ENCODE measurements at places on chromosomes 2 and 18.

DNA sequence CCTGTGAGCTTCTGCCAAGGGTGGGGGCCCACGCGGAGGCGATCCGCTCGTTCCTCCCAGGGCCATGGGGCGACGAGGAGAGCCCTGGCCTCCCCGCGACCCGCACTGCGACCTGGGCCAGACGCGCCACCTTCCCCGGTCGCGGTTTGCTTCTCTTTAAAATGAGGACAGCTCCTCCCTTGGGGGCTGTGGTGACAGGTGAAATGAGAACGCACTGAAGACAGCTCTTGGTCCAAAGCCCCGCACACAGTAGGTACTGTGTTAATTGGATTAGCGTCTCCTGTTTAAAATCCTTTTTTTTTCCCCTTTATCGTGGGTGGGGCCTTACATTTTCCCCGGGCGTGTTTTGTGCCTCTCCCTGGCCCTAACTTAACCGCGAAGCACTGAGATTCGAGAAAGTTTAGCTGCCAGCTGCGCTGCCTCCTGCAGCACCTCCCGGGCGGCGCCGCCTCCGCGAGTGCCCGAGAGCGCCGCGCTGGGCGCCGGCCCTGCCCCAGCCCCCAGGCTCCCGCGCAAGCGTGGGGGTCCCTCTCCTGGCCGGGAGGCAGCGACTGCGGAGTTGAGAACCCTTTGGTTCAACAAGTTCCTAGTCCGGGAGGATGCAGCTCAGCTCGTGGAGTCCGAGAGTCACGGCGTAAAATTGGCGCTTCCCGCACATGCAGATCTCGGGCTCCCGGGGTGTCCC, 1.1 kb downstream of the HPCAL1 start:
- DNase-seq = no peak

DNA sequence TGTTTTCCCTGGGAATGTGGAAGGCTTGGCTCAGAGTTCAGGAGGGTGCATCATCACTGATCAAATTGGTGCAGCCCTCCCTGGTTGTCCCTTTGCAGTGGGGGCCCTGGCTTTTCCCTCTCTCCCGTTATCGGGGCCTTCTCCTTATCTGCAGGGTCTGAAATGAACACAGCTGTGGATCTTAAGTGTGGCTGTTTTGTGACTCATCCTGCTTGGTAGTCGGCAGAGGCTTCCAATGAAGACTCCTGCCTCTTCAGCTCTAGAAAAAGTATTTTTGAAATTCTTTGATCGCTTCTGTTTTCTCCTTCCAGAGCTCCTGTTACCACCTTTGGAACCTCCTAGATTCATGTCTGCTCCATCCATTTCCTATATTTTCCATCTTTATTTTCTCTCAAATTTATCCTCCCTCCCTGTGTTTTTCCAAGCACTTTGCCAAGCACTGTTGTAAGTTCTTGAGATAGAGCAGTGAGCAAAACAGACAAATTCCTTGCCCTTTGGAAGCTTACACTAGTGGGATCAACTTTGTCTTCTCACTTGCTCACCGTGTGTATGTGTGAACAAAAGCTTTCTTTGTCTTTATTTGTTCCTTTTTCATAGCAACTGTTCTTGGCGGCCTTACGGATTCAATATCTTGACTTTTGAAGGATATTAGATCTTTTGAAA, 45.7 kb downstream of the RALB start:
- no peak for DNase-seq

GRCh38 chr18:56647071-56647470, 4.1 kb upstream of the WDR7 start:
- DNase-seq = no peak

DNA sequence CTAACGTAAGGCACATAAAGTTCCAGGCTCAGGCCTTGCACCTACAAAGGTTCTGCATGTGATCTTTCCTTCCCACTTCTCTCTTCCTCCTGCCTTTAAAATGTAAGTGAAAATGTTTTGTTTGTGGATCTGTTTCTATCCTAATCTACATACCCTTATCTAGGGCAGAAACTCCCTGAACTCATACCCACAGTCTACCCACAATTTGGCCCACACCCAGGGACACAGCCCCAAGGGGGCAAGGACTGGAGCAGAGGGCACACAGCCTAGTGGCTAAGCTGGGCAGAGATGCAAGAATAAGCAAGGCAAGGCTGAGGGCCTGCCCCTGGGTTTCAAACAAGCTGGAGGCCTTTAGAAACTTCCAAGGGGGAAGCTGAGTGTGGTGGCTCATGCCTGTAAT, 71.0 kb downstream of the HS1BP3 start:
- DNase-seq = no peak

DNA sequence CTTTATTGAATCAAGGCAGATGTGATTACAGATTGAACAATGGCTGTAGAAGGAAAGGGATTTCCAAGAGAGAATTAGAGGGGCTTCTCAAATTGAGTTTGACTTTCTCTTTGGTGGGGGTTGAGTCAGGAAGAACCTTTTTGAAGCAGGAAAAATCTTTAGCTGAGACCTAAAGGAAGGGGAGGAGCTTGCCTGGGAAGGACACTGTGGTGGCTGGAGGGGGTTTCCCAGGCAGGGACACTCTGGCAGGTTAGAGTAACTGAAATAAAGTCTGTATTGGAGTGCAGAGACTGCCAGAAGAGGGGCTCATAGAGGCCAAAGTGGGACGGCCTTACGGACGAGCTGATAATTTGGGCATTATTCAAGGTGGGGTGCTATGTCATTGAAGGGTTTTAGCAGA, 69.3 kb downstream of the NEDD4L start:
- DNase-seq = no peak

DNA sequence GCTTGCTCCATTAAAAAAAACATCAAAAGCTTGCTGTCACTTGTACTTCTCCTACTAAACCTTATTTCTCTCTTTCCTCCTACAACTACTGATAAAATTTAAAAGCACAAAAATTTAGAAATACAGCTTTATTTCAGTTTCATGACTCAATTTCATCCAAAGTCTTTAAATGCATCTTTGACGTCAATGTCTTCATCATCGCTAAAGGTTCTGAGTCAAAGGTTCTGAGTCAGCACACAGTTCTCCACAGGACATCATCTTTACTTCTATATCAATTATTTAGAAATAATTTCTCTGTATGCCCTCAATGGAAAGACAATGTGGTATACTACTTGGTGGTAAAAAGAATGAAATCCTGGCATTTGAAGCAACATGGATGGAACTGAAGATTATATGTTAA, 163.9 kb upstream of the DNMT3A start:
- DNase-seq = no peak

GRCh38 chr18:62354151-62354550, 29.0 kb downstream of the TNFRSF11A start:
- no peak for DNase-seq

- no peak for DNase-seq
Observed at GRCh38 chr18:37565977-37566478, 430 bp upstream of the CELF4 start.

- DNase-seq = no peak
Observed at GRCh38 chr2:60535685-60536312, 17.7 kb downstream of the BCL11A start.

- no peak for DNase-seq
Observed at GRCh38 chr2:63840081-63840784, 1.5 kb upstream of the UGP2 start.

- no peak for DNase-seq
Observed at GRCh38 chr2:30590407-30590806, 143.4 kb downstream of the LCLAT1 start.

DNA sequence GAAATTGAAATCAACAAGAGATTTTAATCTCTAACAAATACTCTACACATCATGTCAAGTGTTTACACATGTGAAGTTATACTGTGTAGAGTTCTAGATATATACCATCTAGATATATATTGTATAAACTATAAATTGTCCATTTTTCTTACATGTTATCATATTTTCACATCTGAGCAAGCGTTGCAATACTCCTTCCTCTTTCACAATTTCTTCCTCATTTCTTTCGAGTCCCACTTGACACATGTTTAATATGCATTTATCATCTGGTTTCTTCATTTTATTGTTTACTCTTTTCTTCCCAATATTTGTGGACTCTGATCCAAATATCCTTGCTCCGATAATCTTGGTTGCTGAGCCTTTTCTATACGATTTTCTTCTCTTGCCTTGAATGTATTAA, 50.2 kb downstream of the UNC80 start:
- no peak for DNase-seq

DNA sequence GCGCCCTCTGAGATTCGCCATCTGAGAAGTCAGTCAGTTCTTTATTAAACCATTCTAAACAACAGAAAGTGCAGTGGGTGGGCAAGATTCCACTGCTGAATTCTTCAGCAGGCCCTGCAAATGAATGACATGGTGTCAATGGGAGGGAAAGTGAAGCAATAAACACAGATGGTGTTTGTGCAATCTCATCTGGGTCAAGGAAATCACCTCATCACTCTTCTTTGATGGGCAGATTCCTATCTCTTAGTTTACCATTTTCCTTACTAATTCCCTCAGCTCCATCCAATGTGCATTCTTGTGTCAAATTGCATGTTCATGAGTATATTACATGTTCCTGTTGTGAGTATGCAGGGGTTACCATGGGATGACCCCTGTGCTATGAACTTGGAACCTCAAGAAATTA, 100.7 kb upstream of the CYP1B1 start:
- no peak for DNase-seq

DNA sequence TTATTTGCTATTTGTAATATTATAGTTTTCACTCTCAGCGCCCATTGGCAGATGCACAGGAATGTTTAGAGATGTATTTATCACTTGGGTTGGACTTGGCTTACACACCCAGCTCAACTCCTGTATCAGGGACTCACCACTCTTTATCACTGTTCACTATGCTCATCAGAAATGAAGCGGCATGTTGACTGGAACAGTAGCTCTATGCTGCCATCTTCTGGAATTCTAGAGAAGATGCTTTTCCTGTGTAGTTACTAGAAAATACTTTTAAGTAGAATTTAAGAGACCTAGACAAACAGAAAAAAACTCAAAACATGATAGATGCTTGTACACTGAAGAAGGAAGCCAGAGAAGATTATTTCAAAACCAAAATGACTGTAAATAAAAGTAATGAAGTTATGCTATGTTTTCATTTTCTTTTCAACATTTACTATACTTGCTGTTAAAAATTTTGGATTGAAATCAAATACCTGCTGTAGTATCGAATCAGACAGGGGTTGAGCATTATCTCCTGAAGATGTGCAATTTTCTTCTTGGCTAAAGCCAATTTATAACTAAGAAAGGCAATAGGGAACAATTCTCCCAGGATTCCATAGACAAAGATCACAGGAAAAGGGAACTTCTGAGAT, 47.4 kb upstream of the NXPH2 start:
- DNase-seq = no peak

DNA sequence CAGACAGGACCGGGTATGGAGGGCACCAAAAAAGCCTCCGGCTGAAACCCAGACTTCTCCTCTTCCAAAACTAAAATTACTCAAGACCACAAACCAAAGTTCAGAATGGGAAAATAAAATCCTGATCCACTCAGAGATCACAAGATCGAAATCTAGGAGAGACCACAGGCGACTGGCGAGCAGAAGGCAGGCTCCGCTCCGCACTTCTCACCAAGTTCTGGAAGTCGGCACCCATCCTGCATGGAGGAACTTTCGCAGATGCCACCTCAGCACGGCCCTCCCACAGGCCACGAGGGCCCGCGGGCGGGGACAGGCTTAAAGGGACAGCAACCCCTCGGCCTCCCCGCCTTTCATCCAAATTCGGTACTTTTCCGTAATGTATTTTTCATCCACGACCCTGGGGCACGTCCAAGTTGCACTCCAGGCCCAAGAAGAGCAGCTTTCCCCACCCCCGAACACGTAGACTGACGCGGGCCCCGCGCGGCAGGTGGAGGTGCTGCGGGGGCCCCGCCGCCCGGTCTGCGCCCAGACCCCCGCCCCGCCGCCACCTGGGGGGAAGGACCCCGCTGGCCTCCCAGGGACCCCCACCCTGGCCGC, 43.7 kb downstream of the HDLBP start:
- DNase-seq = no peak

GRCh38 chr18:45589356-45590035, 25.8 kb upstream of the SLC14A2 start:
- DNase-seq = no peak

DNA sequence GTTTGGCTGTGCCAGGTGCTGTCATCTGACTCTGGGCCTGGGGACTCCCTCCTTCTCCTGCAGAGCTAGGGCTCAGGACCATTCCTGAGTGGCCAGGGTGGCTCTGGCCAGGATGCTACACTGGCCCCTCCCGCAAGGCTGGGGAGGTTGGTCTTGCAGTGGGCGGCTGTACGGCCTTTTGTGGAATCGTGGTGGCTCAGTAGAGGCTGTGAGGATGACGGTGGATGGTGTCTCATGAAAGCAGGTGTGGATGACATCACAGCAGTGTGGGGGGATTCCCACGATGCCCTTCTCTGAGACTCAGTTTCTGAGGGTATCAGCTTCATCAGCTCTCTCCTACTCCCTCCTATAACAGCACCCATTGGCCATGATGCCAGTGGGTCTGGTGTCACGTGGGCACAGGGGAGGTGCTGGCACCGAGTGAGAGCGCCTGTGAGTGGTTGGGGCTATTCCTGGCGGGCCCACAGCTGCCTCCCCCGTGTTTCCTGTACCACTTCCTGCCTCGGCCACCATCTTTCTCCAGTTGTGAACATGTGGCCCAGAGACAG, 144.2 kb upstream of the HDAC4 start:
- no peak for DNase-seq

DNA sequence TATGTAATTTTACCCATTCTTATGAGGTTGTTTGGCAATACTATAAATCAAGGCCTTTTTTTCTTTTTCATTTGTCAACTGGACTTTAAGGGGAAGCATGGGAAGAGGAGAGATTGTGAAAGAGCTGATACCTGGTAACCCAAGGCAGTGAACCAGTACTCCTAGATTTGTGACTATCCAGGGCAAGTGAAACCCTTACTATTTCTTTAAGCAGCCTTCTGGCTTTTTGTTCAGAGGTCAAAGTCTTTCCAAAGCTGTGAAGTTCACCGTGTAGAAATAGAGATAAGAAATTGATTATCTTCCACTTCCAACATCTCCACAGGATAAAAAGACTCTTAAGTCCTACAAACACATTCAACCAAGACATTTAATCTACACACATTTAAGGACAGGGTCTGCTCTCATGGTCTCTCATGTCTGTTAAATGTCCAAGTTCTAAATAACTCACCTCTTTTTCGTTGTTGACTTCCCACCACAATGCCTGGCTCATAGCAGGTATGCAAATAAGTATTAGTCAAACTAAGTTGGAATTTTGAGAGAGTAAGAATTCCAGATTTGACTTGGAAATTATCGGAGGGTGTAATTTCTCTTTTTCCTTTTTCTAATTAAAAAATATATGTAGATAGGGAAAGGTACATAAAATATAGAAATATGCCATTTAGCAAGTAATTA, 485.8 kb downstream of the STK39 start:
- no peak for DNase-seq

GRCh38 chr18:62625019-62625418, 90.3 kb upstream of the PHLPP1 start:
- DNase-seq = no peak
